ENCODE measurements at places on chromosomes 1 and 21.

GRCh38 chr1:21663951-21664805 lies 5.0 kb downstream of the RAP1GAP start:
- DNase-seq, result no peak

DNA sequence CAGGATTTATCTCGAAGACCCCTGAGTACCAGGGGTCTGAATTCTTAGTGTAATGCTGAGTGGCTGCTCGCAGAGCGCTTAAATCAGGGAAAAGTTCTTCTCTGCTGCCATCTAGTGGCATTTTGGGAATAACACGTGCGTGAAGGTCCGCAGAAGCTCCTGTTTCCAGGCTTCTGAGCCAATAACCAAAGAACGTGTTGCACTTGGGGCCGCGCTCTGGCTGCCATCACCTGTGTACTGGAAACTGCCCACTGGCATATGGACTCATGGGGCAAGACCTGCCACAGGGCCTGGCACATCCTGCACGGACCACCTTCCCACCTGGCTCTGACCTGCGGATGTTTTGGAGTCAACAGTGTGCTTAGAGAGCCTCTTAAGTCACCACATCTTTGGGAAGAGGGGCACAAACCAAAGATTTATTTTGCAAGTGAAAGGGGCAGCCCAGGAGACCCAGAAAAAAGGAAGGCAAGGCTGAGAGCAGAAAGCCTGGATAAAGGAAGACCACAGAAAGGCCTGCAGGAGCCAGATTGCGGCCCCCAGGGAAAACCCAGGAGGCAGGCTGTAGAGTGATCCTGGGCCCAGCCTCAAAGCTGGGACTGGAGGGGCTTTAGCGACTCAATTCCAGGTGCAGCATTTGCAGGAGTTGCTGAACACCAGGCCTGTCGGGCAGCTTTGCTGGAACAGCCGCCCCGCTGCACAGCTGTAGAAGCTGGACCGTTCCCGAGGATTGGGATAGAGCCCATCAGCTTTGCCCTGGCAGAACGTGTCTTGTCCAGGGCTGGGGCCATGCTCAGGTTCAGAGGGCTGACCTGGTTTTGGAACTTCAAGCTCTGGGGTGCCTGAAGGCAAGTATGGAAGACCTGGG lies 13.0 kb downstream of the CHIT1 start:
- DNase-seq, result peak; percentile 65

DNA sequence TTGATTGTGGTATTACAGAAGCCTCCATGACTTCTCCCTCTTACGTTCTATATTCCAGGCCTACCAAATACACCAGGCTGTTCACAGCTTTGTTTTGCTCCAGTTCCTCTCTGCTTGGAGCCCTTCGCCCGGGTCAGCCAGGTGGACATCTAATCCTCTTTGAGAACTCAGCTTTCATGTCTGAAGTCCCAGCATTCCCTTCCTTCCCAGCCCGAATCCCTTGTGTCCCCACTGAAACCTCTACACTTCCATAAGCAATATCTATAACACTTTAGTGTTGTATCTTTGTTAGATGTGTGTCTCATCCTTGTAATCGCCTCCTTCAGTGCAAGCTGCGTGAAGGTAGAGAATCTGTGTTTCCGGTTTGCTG lies 1.9 kb downstream of the RNF11 start:
- no peak for DNase-seq

DNA sequence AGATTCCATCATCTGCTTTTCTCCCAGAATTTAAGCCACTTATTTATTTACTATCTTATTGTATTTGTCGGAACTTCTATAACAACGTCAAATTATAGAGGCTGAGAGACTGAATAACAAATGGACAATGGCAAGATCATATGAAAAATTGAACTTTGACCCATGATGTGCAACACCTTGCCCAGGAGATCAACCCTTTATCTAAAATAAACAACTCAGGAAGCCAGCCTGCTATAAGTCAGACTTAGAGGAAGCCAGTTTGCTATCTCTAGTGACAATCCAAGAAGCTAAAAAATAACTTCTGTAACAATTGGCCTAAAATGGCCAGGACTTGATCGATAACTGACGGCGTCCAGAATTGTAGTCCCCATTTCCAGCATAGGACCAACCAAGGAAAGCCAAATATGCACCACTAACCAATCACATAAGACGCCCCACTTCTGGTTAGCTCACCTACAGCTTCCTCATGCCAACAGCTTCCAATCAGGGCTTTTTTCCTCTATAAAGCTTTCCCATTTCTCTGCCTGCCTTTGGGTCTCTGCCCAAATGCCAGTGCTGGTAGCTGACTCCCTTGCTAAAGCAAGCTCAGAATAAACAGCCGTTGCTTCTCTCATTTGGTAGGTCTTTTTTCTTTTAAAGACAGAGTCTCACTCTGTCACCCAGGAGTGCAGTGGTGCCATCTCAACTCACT lies 28.5 kb downstream of the ANP32E start:
- no peak for DNase-seq

- no peak for DNase-seq
Observed at GRCh38 chr1:94592571-94592920, 51.0 kb upstream of the F3 start.

GRCh38 chr1:36924282-36924811 lies 110.0 kb downstream of the GRIK3 start:
- peak; percentile 22 for DNase-seq

DNA sequence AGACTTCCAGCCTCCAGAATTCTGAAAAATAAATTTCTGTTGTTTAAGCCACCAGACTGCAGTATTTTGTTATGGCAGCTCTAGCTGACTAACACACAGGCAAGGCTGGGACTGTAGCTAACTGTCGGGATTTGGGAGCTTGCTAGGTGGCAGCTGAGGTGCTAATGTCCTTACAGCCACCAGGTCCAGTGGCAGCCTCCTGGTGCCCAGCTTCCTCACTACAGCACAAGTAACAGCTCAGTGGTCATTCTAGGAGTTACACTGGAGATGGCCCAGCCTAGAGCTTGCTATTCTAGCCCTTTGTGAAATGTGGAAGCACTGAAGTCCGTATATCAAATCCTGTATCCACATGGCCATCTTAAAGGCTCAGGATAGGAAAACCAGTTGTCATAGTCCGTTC lies 4.3 kb upstream of the C1orf115 start:
- DNase-seq, result no peak

- DNase-seq, result no peak
Observed at GRCh38 chr1:232568906-232569553, 60.9 kb downstream of the SIPA1L2 start.

DNA sequence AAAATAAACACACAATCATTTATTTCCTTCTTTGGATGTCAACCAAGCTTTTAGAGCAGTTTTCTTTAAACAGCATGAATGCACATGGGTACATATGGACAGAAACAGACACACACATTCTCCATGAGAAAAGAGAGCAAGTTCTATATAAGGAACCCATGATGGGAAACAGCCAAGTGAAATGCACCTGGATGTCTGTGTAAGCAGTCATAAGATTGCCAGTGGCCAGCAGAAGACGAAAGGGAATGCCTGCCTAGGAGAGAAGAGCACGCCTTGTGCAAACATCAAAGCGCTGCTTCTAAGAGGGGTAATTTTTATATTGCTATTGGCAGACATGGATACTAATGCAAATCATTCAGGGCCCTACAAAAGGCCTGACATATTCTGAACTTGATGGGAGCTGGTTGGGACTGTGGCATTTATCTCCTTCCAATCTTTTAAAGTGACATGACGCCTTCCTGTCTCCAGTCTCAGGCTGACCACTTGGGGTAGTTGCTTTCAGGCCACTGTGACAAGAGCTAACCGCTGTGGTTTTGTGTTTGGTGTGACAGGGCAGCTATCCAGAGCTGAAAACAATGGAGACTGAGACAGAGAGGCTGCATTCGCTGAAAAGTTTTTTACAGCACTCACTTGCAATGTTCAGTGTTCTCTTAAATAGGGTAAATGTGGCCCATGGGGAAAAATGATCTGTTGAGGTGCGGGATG lies 75.0 kb upstream of the DPT start:
- no peak for DNase-seq

DNA sequence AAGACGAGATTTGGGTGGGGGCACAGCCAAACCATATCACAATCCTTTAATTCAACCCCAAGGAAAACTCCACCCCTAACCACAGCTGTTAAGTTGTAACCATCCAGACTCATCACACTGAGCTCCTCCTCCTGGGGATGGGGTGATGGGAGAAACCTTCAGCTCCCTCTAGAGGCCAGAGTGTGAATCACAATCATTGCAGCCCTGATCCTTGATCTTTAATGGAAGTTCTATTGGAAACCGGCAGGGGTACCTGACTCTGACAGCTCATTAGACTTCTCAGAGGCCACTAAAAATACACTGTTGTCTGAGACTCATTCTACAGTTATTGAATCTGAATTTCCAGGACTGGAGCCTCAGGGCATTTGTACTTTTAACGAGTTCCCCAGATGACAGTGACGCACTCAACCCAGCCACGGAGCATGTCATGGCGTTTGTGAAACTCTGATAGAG lies 127.2 kb downstream of the IGSF21 start:
- peak; percentile 7 for DNase-seq

DNA sequence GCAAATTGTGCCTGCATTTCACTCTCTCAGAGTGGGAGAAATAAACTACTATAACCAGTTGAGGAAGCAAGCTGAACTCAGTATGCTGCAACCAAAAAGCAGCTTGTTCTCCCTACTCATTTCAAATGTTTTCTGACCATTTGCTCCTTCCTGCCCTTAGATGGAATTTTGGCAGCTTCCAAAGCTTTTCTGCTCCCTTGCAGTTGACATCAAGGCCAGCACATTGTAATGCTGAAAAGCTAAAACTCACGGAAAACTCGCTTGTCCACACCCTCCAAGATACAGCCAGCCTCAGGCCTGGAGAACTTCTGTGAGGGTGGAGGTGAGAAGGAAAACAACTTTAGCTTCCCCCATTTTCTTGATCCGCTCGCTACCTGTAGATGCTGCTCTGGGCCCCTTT lies 5.0 kb upstream of the CHML start:
- DNase-seq, result no peak

- no peak for DNase-seq
Observed at GRCh38 chr1:204730826-204731459, 45.4 kb upstream of the LRRN2 start.

- no peak for DNase-seq
Observed at GRCh38 chr21:44426663-44427191, 28.6 kb upstream of the LRRC3 start.

- DNase-seq, result peak; percentile 41
Observed at GRCh38 chr1:37795340-37796125, 1.9 kb downstream of the MANEAL start.

GRCh38 chr1:109639841-109640184 lies 16.1 kb upstream of the GSTM4 start:
- no peak for DNase-seq

DNA sequence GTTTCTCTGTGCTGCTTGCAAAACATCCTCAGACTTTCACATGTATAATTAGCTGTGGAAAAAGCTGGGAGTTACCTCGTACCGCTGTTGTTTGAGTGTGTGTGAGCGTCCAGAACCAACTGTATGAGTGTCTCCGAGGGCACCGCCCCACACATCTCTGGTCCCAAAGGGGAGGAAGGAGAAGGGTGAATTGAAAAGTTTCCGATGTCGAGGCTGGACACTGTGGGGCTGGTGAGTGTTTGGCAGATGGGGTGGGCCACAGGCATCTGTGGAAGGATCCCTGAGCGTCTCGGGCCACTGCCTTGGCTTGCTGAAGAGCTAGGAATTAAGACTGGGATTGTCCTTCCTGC lies 1.2 kb downstream of the ATP2B4 start:
- peak; percentile 45 for DNase-seq

GRCh38 chr1:116537040-116537831 lies 33.6 kb downstream of the CD58 start:
- no peak for DNase-seq

GRCh38 chr1:171909711-171910110 lies 68.4 kb downstream of the DNM3 start:
- DNase-seq, result no peak

- no peak for DNase-seq
Observed at GRCh38 chr1:106523497-106523896, 533.0 kb upstream of the PRMT6 start.

DNA sequence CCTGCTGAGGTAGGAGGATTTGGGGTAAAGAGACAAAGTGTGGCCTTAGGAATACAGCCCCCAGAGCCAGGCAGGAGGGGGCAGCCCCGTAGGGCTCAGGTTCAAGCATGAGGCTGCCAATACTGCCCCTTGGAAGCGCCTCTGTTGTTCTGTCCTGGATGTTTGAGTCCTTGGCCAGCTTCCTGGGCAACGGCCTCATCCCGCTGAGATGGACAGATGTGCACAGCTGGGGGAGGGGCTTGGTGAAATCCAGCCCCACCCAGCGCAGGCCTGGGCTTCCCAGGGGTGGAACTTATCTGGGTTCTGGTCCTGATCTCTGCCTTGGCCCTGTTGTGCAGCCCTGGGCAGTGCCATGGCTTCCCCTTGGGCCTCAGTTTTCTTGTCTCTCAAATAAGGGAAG lies 34.8 kb upstream of the MAN1C1 start:
- DNase-seq, result no peak

DNA sequence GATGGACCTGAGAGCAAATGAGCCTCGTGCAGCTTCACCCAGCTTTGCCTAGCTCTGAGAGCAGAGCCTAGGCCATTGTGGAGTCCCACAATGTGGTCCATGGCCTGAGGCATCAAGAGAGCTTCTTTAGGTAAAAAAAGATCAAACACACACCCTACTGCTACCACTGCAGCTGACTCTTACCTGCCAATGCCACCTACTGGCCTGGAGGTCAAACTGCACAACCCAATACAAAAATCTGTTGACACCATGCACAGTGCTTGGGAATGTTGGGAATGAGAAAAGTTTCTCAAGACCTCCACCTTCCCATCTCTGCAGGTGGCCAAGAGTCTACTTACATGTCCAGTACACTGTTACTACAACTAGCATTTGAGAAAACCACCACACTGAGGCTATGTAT lies 60.6 kb downstream of the UCHL5 start:
- no peak for DNase-seq

DNA sequence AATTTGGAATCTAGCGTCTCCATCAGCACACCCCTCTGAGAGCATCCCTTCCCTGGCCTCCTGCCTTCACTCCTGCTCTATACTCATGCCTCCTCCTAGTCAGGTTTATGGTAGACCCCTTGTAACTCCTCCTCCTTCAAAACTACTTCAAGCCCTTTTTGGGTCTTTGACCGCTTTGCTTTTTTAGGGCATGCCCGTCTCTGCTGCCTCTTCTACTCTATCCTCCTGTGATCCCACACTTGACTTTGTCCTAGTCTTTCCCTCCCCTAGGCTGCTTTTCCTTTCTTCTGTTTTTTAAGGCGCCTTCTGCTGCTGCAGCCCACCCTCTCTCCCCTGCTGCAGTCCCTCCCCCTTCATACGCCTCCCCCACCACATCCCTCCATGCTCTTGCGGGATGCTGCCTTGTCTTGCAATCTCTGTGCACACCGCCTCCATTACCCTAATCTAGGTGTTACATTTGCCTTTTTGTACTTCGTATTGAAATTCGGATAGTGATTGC lies 1.5 kb downstream of the SNX27 start:
- DNase-seq, result no peak

- no peak for DNase-seq
Observed at GRCh38 chr1:83850834-83851233, 148.1 kb downstream of the TTLL7 start.

- no peak for DNase-seq
Observed at GRCh38 chr1:169860187-169860586, 33.5 kb downstream of the SCYL3 start.

GRCh38 chr1:172698224-172698623 lies 39.3 kb downstream of the FASLG start:
- peak; percentile 18 for DNase-seq

All from stimulated activated CD4-positive, alpha-beta T cell treated with anti-CD3 and anti-CD28 coated beads, Interleukin-4, amount 100 ng/mL, for 24 hours (primary cell).